CD4-positive, alpha-beta T cell treated with Interleukin-12 subunit alpha and Interleukin-12 subunit beta, for 1 hour (primary cell): ENCODE measurements at places on chromosomes 3 and 15.

DNA sequence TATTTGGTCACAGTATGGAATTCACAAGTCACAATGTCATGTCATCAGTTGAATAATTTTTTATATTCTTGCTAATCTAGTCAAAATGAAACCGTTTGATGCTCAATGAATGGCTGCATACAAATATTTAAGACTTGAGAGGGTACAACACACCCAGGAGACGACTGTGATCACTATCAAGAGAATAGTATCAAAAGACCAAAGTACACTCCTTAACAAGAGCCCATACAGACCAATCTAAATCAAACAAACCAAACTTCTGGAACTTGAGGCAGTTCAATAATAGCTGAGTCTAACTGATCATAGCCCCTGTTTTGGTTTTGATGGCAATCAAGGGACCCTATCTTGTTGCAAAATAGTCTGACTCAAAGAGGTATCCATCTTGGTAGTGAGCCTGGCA, 265.1 kb downstream of the THSD4 start:
- no peak for DNase-seq

DNA sequence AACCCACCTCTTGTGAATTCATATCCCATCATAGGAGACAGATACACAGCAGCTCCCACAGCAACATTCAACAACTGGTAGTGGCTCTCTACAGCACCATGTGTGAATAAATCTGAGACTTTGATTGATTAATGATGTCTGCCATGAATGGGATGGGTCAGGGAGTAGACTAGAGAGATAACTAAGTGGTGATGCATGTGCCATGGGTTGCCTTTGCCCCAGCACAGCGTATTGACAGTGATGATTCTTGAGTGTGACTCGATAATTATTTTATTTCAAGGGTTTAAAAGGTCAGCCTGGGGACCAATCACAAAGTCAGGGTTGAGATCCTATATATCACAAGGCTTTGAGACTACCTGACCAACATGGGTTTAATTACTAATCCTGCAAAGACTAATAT, 295.9 kb downstream of the PTPRG start:
- no peak for DNase-seq

DNA sequence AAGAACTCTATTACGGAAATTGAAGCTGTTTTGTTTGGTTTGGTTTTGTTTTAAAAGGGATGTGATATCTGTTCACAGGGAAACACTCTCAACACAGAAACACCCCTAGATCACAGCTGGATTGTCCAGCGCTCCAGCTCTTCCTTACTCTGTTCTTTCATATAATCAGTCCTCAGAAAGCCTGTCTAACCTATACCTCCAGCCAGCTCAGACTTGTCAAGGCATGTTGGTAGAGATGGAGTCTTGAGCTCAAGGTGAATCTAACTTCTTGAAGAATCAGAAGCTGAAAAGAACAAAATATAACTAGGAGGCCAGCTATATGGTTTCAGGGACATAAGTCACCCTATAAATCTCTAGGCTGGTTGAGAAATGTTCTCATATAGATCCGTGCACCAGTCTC, 110.2 kb upstream of the EPHA3 start:
- DNase-seq = no peak

- no peak for DNase-seq
Observed at GRCh38 chr3:169268286-169268776, 395.2 kb downstream of the MECOM start.

GRCh38 chr3:187242435-187242834, 45.1 kb downstream of the RTP1 start:
- DNase-seq = no peak
